ENCODE measurements at places on chromosomes 5 and 9.

GRCh38 chr9:33157960-33158842 is 8.9 kb downstream of the B4GALT1 start:
- no peak for DNase-seq

GRCh38 chr9:70257991-70258691 is 637 bp upstream of the SMC5 start:
- DNase-seq: peak; percentile 14

DNA sequence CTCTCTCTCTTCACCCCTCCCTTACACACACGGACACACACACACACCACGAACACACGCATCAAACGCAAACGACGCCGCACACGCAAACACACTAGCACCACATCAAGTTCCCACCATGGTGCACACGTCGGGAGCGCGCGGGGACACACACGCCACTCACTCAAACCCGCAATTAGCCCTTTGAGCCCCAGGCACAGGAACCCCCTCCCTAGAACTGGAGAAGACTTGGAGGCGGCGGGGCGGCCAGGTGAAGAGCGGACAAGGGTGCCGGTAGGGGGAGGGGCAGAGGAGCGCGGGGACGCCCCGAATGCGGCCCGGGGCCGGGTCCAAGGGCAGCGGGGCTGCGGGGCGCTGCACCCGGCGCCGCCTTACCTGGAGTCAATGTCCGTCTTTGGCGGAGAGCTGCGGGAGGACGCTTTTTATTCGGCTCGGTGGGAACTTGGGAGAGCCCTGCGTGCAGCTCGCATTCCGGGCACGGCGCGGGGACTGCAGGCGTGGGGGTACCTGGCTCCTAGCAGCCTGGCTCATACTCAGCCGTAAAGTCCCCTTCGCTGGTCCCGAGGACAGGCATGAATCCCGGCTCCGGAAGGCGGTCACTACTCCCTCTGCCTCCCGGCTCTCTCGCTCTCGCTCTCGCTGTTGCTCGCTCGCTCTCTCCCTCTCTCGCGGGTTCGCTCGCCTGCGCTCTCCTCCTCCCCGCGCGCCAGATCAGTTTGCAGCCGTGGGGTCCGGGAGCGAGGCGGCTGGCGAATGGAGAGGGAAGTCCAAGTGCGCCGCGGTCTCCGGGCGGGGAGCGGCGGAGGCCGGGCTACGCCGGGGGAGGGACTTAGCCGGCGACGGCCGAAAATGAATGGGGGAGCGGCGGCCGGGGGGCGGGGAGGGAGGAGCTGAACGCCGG is at the start of gene BRINP1:
TSS of gene BRINP1 (minus strand) at position 755 of the 901 bp plus-strand sequence. CDS start 56,080 bp downstream, outside the sequence.
- no peak for DNase-seq

- DNase-seq: no peak
Observed at GRCh38 chr5:4963265-4963664, 176.9 kb upstream of the ADAMTS16 start.

GRCh38 chr5:7659420-7659819 is 191.5 kb downstream of the CFAP90 start:
- DNase-seq: no peak

DNA sequence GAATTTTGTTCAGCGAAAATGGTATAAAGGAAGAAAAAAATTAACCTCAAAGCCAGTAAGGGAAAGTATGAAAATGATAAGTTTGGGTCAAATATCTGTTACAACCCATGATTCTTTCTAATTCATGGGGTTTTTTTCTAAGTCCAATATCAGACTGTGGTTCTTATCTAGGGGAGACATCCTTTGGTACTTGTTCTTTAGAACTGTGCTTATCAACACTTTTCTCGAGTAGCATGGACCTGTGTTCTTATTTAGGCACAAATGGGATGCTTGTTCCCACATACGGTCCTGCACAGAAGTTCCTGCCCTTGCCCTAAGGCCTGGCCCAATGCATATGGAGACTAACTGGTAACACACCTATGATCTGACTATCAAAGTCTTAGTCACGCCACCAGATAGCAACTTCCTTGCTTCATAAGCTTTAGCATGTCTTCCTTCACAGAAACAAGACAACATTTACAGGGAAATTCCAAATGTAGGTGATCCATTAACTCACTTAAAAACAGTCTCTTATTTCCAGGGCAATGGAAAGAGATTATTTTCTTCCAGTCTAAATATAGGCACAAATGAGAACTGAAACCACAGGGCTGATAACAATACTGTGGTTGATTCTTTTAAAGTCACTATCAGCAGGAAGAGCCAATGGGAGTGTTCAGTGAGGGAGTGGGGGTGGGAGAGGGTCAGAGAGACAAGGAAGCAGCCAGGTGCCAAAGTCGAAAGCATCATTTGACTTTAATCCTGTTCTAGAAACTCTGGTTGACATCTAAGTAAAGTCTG is 268.8 kb upstream of the ANKRD55 start:
- no peak for DNase-seq

DNA sequence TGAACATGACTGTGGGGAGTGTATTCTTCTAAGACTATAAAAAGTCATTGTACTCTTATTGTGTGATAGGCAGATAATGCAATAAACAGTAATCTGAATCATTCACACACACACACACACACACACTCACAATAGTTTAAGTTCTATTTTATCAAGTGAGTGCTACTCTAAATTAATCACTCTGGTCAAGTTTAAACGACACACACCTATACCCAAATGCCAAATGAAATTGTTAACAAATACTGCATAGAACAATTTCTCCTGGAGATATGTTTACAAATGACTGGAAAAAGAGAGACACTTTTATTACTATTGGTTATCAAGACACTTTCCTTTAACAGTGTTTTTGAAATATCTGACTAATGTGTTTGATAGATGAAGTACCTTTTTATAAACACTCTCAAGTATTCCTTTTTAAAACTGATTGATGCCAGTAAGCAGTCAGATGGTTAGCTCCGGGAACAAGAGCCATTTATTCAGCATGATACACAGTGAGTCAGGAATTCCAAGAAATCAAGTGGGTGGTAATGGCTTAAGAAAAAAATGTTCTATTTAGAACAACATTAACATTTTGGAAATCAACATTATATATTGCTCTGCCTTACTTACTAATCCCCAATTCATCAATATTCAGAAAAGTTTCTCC is 521.6 kb upstream of the ST8SIA4 start:
- no peak for DNase-seq

DNA sequence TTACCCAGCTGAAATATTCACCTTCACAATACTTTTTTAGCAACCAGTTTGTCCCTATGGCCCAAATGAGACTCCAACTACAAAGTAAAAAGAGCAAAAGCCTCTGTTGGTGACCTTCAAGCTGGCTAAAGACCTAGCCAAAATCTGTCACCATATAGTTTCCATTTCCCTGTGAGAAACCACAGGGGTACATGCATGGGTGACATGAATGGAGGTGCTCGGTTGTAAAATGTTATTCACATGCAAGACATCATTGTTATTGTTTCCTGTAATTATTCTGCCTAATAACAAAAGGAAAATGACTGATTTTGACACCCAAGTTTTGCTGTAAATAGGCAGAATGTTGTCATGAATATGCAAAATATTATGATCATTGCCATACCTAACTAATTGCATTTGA is 285.3 kb downstream of the ZNF608 start:
- no peak for DNase-seq

DNA sequence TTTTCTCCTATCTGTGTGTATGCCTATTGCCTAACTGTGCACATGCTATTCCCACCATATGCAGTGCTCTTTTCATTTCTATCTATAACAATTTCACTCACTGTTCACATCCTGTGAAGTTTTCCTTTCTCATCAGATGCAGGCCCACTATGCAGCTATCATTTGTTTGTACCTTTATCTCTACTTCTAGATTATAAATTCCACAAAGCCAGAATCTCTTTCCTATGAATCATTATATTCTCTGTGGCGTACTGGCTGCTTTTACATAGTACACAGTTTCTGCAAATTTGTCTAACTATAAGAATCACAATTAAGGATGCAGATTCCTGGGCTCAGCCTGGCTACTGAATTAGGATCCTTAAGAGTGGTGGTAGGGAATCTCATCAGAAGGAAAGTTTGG is 600.8 kb upstream of the ARRDC3 start:
- DNase-seq: no peak

- DNase-seq: no peak
Observed at GRCh38 chr5:148697180-148697808, 43.0 kb upstream of the HTR4 start.

GRCh38 chr9:112051812-112052211 is 123.3 kb downstream of the SUSD1 start:
- no peak for DNase-seq

DNA sequence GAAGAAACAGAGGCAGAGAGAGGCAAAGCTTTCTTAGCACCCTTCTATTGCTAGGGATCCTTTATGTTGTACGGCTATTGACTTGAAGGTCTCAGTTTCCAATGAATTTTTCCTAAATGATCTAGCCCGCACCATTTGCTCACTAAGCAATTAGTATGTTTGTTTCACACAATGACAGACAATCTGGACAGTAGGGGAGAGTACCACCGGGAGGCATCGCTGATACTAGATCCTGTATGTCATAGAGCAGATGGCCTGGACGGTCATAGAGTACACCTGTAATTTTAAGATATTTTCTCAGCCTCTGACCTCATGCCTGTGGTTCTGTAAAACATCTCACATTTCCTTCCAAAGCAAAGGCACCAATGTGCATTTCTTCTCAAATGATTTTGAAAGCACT is 194.3 kb downstream of the TLE4 start:
- DNase-seq: no peak

DNA sequence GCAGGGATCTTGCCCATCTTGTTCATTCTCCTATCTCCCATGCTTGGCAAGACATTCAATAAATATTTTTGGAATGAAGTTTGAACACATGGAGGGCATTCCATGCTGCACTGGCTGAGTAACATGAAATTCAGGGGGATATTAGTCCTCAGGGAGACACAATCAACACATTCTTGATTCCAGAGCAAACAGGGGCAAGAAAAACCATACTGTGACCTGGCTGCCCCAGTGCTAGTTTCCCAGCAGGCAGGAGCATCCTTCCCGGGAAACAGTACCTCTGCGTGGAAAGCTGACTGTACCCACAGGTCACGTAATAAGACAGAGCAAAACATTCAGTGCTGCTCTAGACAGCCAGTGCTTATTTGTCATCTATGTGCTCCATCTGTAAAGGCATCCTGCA is 66.3 kb upstream of the SPOCK1 start:
- DNase-seq: no peak

GRCh38 chr5:137668637-137669036 is 67.3 kb downstream of the KLHL3 start:
- no peak for DNase-seq

- DNase-seq: no peak
Observed at GRCh38 chr5:68148096-68148495, 67.5 kb upstream of the PIK3R1 start.

GRCh38 chr5:80212171-80212667 is 43.6 kb downstream of the SERINC5 start:
- no peak for DNase-seq

DNA sequence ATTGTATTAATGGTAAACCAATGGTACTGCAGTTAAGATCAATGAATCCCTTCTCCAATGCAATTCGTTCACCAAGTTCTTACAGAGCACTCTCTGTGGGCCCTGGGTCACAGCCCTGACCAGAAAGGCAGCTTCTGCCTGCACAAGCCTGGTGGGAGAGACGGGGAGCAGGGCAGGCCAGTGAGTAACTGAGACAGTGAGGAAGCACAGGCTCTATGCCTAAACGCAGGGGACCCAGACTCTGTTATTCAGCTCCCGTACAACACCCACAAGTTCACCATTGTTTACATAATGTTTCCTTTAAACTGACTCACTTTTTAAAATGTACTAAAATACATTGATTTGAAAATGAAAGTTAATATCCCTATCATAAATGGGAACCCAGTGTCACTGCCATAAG is 40.5 kb upstream of the CTSL start:
- DNase-seq: no peak

DNA sequence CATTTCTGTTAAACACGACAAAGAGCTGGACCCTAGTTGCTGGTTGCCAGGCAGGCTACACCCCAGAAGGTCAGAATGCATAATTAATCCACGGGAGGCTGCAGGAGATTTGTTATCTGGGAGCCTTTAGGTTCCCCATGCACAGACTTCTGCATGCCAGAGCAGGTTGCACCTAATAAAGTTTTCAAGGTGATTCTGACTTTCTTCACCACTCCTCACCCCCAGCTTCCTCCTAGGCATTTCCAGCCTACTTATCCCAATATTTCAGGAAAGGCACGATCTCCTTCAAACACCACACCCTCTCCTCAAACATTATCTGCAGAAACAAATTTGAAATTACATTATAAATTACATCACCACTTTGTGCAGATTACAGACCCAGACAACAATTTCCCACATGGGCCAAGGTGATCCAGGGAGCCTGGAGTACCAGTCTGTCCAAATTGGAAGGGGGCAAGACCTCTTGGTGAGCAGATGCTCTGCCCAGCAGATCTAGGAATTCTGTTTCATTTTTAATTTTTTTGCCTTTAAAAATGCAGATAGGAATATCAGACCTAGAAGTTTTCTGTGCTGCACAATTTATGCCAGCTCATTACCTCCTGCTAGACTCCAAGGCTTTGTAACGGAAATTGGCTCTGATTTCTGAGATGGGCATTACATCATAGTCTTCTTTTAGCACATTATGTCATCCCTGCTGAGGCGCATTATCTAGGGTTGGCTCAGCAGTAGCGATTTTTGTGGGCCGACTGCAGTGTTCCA is 363.4 kb upstream of the SLC30A5 start:
- no peak for DNase-seq

- peak; percentile 37 for DNase-seq
Observed at GRCh38 chr9:27499451-27499850, 24.6 kb upstream of the IFNK start.

DNA sequence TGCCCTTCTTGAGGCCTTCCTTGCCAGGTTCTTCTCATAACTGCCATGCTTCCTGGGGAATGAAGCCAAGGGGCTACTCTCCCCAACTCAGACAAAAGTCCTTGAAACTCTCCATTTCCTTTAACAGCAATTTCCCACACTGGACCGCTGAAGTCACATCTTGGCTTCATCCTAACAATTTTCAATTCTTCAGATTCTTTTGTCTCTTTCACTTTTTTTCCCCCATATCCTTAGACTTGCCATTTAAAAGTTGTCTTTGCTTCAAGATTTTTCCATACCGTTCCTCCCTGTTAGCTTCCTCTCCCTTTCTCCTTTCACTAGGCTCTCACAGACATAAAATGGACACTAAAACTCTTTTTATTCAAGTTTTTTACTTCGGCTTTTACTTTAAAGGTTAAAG is 93.1 kb upstream of the ITGA1 start:
- no peak for DNase-seq

DNA sequence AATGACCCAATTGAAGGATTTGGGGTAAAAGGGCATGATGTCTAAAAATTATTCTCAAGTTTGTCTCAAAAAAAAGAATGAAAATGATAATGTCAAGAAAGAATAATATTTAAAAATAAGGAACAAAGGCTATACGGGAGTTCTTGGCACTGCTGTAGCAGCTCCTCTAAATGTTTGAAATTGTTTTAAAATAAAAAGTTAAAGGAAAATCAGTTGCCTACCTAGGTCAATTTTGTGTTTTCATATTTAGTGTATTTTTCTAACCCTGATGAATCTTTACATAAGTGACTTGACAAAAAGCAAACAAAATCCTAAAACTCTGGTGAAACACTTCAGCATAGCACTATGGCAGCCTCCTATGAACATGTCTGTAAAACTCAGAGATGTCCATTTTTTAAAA is 56.4 kb downstream of the ALDH1A1 start:
- no peak for DNase-seq

GRCh38 chr5:151679421-151680155 is 7.1 kb downstream of the SPARC start:
- no peak for DNase-seq

GRCh38 chr9:113138760-113139159 is 12.0 kb upstream of the SLC31A2 start:
- DNase-seq: no peak

- DNase-seq: no peak
Observed at GRCh38 chr5:59831326-59832010, 62.1 kb downstream of the PDE4D start.
